Hypothalamus (tissue), 51 donors: ENCODE measurements at places on chromosomes 5 and 9.

GRCh38 chr9:101846161-101846560 lies 107.7 kb upstream of the GRIN3A start:
- no peak for DNase-seq

- DNase-seq: no peak
Observed at GRCh38 chr9:100590481-100590880, 12.6 kb downstream of the CAVIN4 start.

- no peak for DNase-seq
Observed at GRCh38 chr5:14577971-14578370, 3.6 kb upstream of the OTULINL start.

GRCh38 chr9:79061752-79062616 lies 509.8 kb upstream of the TLE4 start:
- no peak for DNase-seq

- no peak for DNase-seq
Observed at GRCh38 chr9:82356871-82357270, 368.3 kb downstream of the SPATA31D1 start.

DNA sequence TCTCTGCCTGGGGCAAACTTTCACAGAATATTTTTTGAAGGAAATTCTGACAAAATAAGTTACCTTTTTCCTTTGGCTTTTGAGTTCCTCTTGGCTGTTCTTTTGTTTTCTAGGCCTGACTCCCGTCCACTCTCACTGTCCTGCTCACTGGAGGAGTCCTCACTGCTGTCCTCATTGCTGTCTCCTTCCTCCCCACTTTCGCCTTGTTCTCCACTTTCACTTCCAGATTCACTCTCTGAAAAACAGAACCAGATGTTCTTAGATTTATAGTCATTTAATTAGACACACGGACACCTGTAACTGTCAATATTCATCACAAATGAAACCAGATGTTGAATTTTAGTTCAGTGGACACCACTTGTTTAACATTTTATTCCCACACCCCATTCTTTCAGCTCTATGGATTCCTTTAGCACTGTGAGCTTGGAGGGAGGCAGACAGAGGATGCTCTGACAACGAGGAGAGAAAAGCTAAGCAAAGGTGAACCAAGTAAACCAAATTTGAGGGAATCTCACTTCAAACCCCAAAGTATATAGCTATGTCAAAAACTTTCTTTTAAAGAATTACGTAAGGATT lies 180.7 kb downstream of the AP3B1 start:
- DNase-seq: no peak

GRCh38 chr9:103757062-103757461 lies 337.0 kb upstream of the SMC2 start:
- DNase-seq: no peak

DNA sequence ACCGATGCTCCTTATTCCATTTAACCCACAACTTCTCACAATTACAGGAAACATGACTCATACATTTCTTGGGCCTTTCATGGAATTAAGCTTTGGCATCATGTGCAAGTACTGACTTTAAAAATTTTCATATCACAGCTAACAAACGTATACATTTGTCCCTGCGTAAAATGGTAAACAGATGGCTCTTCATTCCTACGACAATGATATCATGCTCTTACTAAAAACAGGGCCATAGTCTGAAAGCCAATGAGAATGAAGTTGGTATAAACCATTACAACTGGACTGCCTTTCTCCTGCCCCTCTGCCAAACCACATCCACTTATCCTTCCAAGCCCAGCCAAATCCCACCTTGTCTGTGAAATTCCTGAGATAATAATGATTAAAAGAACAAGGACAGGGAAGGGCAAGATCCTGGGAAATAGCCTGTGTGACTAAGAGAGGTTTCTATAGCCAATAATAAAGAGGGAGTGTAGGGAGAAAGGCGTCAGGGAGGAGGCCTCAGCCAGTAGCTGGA lies 44.9 kb upstream of the ZNF366 start:
- no peak for DNase-seq

GRCh38 chr9:14453286-14453685 lies 139.3 kb upstream of the NFIB start:
- no peak for DNase-seq

GRCh38 chr9:3495855-3496254 lies 29.9 kb downstream of the RFX3 start:
- no peak for DNase-seq

- DNase-seq: no peak
Observed at GRCh38 chr9:89724659-89725058, 119.8 kb downstream of the GADD45G start.

GRCh38 chr5:118405650-118406061 lies 582.7 kb downstream of the DTWD2 start:
- no peak for DNase-seq

GRCh38 chr9:82513976-82514735 lies 525.6 kb downstream of the SPATA31D1 start:
- DNase-seq: no peak

- no peak for DNase-seq
Observed at GRCh38 chr9:99416007-99416406, 193.9 kb downstream of the SEC61B start.

- DNase-seq: no peak
Observed at GRCh38 chr9:37474438-37474837, 9.2 kb upstream of the ZBTB5 start.

GRCh38 chr5:176918613-176919012 lies 19.5 kb upstream of the HK3 start:
- no peak for DNase-seq

DNA sequence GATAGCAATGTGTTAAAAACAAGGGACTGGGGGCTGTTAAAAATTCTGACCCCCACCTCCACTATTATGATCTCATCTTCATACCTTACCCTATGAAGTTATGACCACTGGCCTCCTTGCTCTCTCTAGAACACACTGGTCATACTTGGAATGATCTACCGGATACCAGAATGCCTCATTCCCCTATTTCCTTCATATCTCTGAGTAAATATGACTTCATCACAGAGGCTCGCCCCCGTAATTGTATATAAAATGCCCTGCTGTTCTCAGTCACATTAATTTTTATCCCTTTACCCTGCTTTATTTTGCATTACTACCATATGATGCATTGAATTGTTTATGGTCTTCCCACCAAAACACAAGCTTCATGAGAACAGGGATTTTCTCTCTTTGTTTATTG lies 29.2 kb downstream of the IZUMO3 start:
- DNase-seq: no peak

- DNase-seq: no peak
Observed at GRCh38 chr5:163506095-163506457, 657 bp downstream of the MAT2B start.

DNA sequence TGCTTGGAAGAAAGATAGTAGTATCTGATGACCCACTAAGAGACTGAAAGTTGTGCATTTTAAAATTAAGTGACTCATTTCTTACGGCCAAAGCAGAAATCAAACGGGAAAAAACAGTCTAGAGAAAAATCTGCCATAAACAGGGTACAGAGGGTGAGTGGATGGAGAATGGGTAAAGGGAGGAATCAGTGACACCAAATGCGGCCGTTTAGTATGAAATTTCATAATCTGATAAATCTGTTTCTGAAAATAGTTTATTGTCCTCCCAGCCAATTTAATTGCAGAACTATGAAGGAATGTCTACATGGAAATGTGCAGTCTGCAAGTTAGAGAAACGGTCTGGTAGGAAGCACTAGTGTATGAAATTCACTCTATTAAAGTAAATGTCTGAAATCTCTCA lies 39.5 kb downstream of the ADAMTS12 start:
- DNase-seq: no peak

- DNase-seq: no peak
Observed at GRCh38 chr9:91186632-91187108, 175.0 kb downstream of the AUH start.

DNA sequence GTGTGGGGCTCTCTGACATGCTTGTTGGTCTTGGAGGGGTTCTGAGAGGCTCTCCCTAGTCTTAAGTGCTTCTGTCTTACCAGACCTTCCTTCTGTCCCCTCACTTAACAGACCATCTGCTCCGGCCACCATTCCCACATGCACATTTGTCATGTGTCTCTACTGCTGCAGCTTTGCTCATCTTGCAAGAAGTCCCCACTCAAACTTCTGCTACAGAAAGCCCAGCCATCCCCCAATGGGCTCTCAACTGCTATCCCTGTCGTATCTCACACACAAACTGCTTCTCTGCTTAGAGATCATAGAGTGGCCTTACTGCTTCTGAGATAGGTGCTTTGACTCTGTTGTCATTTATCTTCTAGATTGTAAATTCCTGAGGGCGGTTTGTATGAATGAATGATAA lies 69.4 kb downstream of the NUP214 start:
- no peak for DNase-seq

GRCh38 chr9:127567035-127567729 lies 44.9 kb upstream of the STXBP1 start:
- DNase-seq: no peak

- DNase-seq: no peak
Observed at GRCh38 chr9:127557466-127557869, 54.6 kb upstream of the STXBP1 start.

GRCh38 chr5:130545291-130545690 lies 619.8 kb downstream of the HINT1 start:
- no peak for DNase-seq

DNA sequence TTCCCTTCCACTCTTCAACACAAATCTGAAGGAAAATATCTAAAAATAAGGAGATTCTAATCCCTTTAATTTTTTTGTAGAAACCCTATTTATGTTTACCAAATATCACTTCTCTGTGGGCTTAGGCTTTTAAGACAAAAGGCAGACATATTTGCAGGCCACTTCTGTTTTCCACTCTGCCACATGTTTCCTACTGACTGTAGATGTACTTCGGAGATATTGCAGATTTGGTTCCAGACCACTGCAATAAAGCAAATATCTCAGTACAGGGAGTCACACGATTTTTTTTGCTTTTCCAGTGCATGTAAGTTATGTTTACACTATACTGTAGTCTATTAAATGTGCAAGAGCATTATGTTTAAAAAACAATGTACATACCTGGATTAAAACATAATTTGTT lies 219.0 kb downstream of the SREK1 start:
- DNase-seq: no peak

GRCh38 chr9:127013597-127013996 lies 99.0 kb downstream of the RALGPS1 start:
- DNase-seq: no peak

DNA sequence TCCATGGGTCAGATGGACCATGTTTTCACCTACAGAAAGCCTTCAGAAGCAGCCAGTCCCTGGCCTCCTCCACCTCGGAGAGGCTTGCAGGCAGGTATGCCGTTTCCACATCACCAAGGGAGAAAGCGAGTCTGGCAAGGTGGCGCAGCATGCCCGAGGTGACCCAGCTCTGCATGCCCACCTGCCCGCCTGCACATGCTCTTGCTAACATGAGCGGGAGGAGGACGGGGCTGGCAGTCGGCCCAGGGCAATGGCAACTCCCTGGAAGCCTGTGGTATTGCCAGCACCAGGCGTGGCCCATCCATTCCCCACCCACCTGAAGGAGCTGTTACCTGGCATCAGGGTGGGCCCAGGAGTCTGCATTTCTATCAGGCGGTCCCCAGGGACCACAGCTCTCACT lies 3.3 kb upstream of the NINJ1 start:
- no peak for DNase-seq

DNA sequence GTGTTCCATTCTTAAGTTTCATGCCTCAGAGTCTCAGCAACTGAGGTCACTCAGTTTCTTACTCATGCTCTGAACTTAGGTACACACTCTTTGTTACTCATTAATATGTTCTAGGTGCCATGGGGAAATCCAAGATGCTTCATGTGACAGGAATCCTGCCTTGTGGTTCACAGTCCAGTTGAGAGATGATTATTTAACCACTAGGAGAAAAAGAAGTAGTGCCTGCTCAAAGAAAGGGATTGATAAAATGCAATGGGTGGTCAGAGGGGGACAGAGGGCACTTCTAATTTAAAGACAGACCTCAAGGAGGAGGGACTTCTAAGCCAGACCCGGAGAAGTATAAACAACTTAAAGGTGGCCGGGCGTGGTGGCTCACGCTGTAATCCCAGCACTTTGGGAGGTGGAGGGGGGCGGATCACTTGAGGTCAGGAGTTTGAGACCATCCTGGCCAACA lies 69.0 kb downstream of the UGCG start:
- no peak for DNase-seq

DNA sequence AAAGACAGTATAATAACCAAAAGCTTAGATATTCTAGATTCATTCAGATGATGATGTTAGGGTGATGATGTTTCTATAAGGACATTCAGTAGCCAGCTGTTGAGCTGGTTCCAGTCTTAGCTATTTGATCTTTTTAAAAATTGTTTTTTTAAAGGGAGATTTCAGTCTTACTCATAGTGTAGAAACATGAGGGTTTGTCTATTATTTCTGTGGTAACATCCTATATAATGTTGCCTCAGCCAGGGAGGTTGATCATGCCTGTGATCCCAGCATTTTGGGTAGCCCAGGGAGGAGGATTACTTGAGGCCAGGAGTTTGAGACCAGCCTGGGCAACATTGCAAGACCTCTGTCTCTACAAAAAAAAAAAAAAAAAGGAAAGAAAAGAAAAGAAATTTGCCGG lies 167.8 kb downstream of the DOCK2 start:
- DNase-seq: no peak

GRCh38 chr9:136044207-136044970 lies 50.7 kb downstream of the NACC2 start:
- DNase-seq: no peak

DNA sequence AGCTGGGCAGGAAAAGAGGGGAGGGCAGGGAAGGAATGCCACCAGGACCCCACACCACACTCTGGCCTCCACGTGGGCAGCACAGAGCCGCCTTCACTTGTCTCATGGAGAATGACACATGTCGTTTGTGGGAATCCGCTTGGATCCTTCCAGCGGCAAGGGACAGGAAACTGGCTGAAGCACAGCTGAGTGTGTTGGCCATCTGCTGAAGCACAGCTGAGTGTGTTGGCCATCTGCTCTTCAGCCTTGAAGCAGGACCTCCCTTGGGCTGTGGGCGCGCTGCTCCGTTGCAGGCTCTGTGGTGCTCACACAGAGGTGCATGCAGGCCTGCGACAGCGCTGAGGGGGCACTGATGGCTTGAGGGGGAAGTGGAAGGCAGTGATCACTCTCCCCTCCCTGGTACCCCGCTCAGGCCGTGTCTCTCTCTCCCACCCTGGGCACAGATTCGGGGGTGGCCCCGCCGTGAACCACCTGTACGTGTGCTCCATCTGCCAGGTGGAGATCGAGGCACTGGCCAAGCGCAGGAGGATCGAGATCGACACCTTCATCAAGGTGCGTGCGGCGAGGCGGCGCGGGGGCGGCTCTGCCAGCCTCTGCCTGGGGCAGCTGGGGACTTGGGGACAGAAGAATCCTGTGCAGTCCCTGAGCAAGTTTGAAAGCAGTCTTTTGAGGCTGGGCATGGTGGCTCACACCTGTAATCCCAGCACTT lies 40.6 kb downstream of the USP20 start:
- no peak for DNase-seq

GRCh38 chr5:2901096-2901495 lies 149.6 kb upstream of the IRX2 start:
- DNase-seq: no peak

DNA sequence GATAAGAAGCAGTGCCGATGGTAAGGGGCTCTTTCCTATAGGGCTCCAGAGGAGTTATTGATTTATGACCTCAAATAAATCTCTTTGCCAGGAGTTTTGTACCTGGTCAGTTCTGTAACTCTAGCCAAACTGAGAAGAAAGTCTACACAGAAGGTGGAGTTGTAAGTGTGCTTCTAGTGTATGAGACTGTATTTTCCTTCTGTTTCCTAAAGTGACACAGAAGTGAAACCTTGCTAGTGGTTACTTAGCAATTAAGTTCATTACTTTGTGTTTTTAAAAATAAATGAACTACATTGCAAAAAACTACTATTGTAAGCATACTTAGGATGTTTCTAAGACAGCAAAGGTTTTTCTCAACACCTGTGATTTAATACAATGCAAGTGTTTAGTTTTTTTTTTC lies 48.7 kb upstream of the ACTBL2 start:
- DNase-seq: no peak
